ENCODE measurements at places on chromosomes 12 and 14. TPM values are rescaled to one million over a fixed set of nuclear protein-coding genes. Genes with fewer than 3 reads are reported as not detected.

- no peak overlapping the region for H3K27ac ChIP-seq
- no peak overlapping the region for H3K4me3 ChIP-seq
- no peak for DNase-seq
- no peaks in the 10 kb centered on the region for H3K36me3 ChIP-seq
Observed at GRCh38 chr14:80387563-80387981, 176.3 kb upstream of the DIO2 start.

- DNase-seq, result no peak
- H3K27ac ChIP-seq, result no peak overlapping the region
- no peaks in the 10 kb centered on the region for H3K27me3 ChIP-seq
- no peak overlapping the region for H3K4me3 ChIP-seq
- H3K4me1 ChIP-seq, result peaks cover 42% of the 10 kb centered on the region
Observed at GRCh38 chr12:124694846-124695497, 127.6 kb upstream of the NCOR2 start.

DNA sequence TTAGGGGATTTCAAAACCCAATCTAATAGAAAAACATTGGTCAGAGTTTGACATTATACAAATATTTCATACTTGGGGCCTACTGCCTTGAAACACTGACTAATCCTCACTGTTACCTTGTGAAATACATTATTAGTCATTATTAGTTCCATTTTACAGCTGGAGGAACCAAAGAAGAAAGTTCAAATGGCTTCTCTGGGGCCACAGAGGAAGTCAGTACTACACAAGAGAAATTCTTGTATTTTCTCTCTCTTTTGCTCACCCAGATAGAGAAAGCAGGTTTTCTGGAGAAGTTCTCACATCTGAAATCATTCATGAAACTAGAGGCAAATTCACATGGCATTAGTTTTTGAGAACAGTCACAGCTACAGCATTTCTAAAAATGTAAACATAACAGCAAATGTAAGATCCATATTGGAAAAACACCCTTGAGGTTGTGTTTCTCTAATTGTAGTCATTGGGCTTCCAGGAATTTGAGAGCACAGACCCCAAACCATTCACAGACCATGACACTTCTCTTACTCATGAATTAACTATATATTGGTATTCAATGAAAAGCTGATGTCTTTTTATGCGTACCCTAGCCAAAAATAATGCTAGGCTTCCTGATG, 83.0 kb downstream of the LLPH start:
- no peaks in the 10 kb centered on the region for H3K36me3 ChIP-seq
- DNase-seq, result no peak
- no peak overlapping the region for H3K27ac ChIP-seq
- no peaks in the 10 kb centered on the region for H3K27me3 ChIP-seq
- H3K4me3 ChIP-seq, result no peak overlapping the region

GRCh38 chr14:100475268-100475667, 111.9 kb downstream of the BEGAIN start:
- no peak overlapping the region for H3K27ac ChIP-seq
- H3K27me3 ChIP-seq, result no peaks in the 10 kb centered on the region
- no peak overlapping the region for H3K4me3 ChIP-seq
- H3K36me3 ChIP-seq, result no peaks in the 10 kb centered on the region
- DNase-seq, result no peak

GRCh38 chr14:60509438-60510253, 700 bp downstream of the SIX6 start:
- H3K27ac ChIP-seq, result no peak overlapping the region
- H3K4me3 ChIP-seq, result peak overlapping the region; percentile 39
- no peaks in the 10 kb centered on the region for H3K27me3 ChIP-seq

- no peak overlapping the region for H3K4me3 ChIP-seq
- no peaks in the 10 kb centered on the region for H3K4me1 ChIP-seq
- H3K36me3 ChIP-seq, result no peaks in the 10 kb centered on the region
- DNase-seq, result no peak
Observed at GRCh38 chr14:34368971-34369647, 92.9 kb downstream of the SPTSSA start.

DNA sequence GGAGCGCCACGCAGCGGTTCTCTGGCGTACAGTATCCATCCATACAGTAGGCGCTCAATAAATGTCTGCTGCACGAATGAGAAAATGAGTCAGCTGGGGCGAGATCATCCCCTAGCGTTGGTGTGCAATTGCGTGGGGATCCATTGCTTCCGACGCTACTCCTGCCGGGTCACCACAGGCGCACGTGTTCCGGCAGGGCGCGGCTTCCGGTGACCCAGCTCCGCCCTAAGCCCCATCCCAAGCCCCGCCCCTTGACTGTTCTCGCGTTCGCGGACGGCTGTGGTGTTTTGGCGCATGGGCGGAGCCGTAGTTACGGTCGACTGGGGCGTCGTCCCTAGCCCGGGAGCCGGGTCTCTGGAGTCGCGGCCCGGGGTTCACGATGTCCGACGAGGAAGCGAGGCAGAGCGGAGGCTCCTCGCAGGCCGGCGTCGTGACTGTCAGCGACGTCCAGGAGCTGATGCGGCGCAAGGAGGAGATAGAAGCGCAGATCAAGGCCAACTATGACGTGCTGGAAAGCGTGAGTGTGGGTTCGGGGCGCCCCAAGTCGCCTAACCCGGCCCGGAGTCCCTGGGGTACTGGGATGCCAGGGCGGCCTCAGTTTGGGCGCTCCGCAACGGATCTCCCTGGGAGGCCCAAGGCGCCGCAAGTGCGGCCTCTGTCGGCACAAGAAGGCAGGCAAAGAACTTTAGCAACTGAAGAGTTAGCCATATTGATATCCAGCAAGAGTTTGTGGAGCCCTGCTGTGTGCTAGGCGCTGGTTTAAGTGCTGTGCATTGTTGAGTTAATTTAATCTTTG, at the start of gene PSMD9:
Gene PSMD9, plus strand, starts transcription at position 313 of the 796 bp plus-strand sequence. Its CDS starts 67 bp downstream, at position 380.
- H3K4me3 ChIP-seq, result peak within 1 kb of the TSS; percentile 71
- peaks cover 11% of the 10 kb centered on the region for H3K4me1 ChIP-seq
- H3K27me3 ChIP-seq, result no peaks in the 10 kb centered on the region
- no peaks in the 10 kb centered on the region for H3K36me3 ChIP-seq

DNA sequence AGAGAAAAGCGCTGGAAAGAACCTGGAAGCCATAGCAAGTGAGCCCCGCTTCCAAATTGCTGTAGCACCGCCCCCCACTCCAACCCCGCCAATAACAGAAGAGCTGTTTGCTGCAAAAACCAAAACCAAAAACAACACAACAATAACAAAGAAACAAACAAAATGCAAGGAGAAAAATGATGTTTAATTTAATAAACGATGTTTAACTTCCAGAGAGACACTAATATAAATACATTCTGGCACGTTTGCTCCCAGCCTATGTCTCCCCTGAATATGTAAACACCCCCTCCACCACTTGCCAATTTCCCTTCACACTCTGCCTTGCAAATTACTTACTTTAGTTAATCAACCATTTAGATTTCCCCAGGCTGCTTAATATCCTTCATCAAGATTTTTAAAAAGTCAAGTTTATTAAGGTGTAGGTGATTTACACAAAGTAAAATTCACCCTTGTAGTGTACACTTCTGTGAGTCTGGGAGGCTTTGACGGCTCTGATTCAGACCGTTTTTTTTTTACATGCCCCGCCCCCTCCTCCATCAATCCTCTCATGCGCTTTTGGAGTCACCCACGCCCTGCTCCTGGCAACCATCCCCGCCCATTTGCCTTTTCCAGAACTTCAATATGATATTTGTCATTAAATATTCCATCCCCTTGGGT, 482 bp upstream of the IFI27L2 start:
- no peaks in the 10 kb centered on the region for H3K4me1 ChIP-seq
- H3K4me3 ChIP-seq, result peak overlapping the region; percentile 63
- peak overlapping the region; percentile 91 for H3K27ac ChIP-seq
- H3K36me3 ChIP-seq, result no peaks in the 10 kb centered on the region
- no peaks in the 10 kb centered on the region for H3K27me3 ChIP-seq

MYF5 gene
- not detected for total RNA-seq

ACAD10 gene
- 58.2 TPM for total RNA-seq

SRRM4 gene
- total RNA-seq, result 0.79 TPM

EPYC gene
- not detected for total RNA-seq

- H3K4me1 ChIP-seq, result no peaks in the 10 kb centered on the region
- H3K36me3 ChIP-seq, result no peaks in the 10 kb centered on the region
- DNase-seq, result no peak
- H3K27me3 ChIP-seq, result no peaks in the 10 kb centered on the region
- no peak overlapping the region for H3K4me3 ChIP-seq
Observed at GRCh38 chr12:100995201-100995600, 200.6 kb downstream of the ANO4 start.

- H3K27ac ChIP-seq, result no peak overlapping the region
- no peaks in the 10 kb centered on the region for H3K4me1 ChIP-seq
- H3K27me3 ChIP-seq, result no peaks in the 10 kb centered on the region
- no peaks in the 10 kb centered on the region for H3K36me3 ChIP-seq
- no peak for DNase-seq
Observed at GRCh38 chr12:88505696-88506095, 74.6 kb downstream of the KITLG start.

GRCh38 chr12:549476-550082, 89.8 kb downstream of the B4GALNT3 start:
- no peaks in the 10 kb centered on the region for H3K36me3 ChIP-seq
- no peak for DNase-seq
- no peaks in the 10 kb centered on the region for H3K27me3 ChIP-seq
- no peak overlapping the region for H3K4me3 ChIP-seq

DNA sequence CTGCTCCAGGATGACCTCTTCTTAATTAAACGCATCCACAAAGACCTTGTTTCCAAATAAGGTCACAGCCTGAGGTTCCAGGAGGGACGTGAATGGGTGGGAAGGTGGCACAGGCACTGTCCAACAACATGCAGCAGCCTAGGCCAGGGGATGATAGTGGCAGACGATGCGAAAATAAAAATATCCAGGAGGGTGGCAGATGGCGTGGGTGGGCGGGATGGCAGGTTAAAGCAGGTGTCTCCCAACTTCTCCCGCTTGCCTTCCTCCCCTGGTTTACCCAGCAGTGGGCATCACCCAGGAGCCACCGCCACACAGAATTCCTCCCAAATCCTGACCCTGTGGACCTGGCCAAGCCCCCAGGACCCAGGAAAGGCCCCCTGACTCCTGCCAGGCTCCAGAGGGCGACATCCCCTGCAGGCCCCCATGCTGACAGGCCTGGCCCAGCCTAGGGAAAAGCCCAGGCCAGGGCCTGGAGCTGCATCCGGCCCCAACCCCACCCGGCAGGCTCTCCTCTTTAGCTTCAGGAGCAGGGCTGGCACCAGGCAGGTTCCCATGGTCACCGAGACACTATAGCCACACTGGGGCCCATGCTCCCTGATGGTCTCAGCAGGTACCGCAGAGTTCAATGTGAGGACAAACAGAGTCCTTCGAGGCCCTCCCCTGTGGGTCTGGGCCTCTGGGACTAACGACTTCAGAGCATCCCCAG, 9.7 kb downstream of the NCOR2 start:
- H3K36me3 ChIP-seq, result no peaks in the 10 kb centered on the region
- H3K4me1 ChIP-seq, result peaks cover 66% of the 10 kb centered on the region
- H3K27me3 ChIP-seq, result no peaks in the 10 kb centered on the region
- no peak overlapping the region for H3K4me3 ChIP-seq
- no peak for DNase-seq
- no peak overlapping the region for H3K27ac ChIP-seq

GRCh38 chr14:71193663-71194062, 286.4 kb downstream of the PCNX1 start:
- H3K4me1 ChIP-seq, result peaks cover 5% of the 10 kb centered on the region
- no peak overlapping the region for H3K4me3 ChIP-seq
- no peak overlapping the region for H3K27ac ChIP-seq
- no peaks in the 10 kb centered on the region for H3K27me3 ChIP-seq
- H3K36me3 ChIP-seq, result no peaks in the 10 kb centered on the region

GPRC5D gene
- 4.0 TPM for total RNA-seq

DDX24 gene
- total RNA-seq, result 378 TPM

DNA sequence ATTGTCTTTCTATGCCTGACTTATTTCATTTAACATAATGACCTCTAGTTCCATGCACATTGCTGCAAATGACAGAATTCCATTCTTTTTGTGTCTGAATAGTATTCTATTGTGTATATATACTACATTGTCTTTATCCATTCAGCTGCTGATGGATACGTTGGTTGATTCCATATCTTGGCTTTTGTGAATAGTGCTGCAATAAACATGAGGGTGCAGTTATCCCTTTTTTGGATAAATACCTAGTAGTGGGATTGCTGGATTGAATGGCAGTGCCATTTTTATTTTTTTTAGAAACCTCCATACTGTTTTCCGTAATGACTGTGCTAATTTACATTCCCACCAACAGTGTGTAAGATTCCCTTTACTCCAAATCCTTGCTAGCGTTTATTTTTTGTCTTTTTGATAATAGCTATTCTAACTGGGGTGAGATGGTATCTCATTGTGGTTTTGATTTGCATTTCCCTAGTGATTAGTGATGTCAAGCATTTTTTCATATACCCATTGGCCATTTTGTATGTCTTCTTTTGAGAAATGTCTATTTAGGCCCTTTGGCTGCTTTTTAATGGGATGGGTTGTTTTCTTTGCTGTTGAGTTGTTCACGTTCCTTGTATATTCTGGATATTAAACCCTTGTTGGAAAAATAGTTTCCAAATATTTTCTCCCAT, 2.3 kb downstream of the OAS2 start:
- H3K27me3 ChIP-seq, result no peaks in the 10 kb centered on the region
- H3K36me3 ChIP-seq, result no peaks in the 10 kb centered on the region
- no peak for DNase-seq

TMEM229B gene
- 59.6 TPM for total RNA-seq

GRCh38 chr12:95809000-95809680, 18.6 kb upstream of the NTN4 start:
- no peak overlapping the region for H3K27ac ChIP-seq
- no peaks in the 10 kb centered on the region for H3K27me3 ChIP-seq
- no peaks in the 10 kb centered on the region for H3K36me3 ChIP-seq
- no peaks in the 10 kb centered on the region for H3K4me1 ChIP-seq

GRCh38 chr12:129186952-129187351, 333.7 kb downstream of the GLT1D1 start:
- no peak overlapping the region for H3K4me3 ChIP-seq
- no peaks in the 10 kb centered on the region for H3K4me1 ChIP-seq
- no peaks in the 10 kb centered on the region for H3K27me3 ChIP-seq
- H3K36me3 ChIP-seq, result no peaks in the 10 kb centered on the region
- DNase-seq, result no peak
- no peak overlapping the region for H3K27ac ChIP-seq

DNA sequence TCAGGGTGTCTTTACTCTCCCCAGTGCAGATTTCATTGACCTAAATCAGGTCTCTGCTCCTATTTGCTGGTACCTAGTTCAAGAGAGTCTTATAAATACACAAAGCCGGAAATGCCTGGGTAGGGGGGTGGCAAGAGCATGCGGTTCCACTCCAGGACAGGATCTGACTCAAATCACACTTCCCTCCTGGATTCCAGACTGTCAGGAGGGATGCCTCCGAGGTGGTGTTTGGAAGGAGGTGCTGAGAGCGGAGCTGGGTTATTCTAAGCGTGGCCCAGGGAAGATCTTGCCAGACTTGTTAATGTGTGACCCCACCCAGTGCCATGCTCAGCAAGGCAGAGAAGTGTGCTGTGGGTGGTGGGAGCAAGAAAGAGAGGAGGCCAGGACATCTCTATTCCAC, 49.8 kb downstream of the B4GALNT3 start:
- no peaks in the 10 kb centered on the region for H3K4me1 ChIP-seq
- no peaks in the 10 kb centered on the region for H3K36me3 ChIP-seq
- H3K27ac ChIP-seq, result no peak overlapping the region
- DNase-seq, result no peak

VASH1 gene
- 26.6 TPM for total RNA-seq

GRCh38 chr14:55111122-55111708, 17.8 kb upstream of the LGALS3 start:
- H3K27ac ChIP-seq, result no peak overlapping the region
- no peaks in the 10 kb centered on the region for H3K27me3 ChIP-seq
- H3K4me1 ChIP-seq, result peaks cover 29% of the 10 kb centered on the region
- DNase-seq, result no peak

Data from testis (tissue), 5 donors.